ENCODE measurements at places on chromosomes 3 and 15.

DNA sequence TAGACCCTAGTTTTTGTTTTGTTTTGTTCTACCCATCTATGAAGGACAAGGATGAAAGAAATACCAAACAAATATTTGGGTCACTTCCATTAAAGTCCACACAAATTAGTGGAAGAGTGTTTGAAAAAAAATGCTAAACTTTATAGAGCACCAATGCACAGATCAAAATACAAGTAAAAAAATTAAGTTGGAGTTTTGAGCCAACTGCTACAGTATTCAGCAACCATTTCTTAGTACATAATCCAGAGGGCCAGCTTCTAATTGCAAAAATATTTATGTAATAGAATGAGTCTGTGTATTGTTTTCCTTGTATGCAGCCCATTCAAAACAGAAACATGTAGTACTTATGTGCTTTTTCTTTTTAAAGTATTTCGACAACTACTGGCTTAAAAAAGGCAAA lies 121.1 kb downstream of the CBLB start:
- no peak for DNase-seq

DNA sequence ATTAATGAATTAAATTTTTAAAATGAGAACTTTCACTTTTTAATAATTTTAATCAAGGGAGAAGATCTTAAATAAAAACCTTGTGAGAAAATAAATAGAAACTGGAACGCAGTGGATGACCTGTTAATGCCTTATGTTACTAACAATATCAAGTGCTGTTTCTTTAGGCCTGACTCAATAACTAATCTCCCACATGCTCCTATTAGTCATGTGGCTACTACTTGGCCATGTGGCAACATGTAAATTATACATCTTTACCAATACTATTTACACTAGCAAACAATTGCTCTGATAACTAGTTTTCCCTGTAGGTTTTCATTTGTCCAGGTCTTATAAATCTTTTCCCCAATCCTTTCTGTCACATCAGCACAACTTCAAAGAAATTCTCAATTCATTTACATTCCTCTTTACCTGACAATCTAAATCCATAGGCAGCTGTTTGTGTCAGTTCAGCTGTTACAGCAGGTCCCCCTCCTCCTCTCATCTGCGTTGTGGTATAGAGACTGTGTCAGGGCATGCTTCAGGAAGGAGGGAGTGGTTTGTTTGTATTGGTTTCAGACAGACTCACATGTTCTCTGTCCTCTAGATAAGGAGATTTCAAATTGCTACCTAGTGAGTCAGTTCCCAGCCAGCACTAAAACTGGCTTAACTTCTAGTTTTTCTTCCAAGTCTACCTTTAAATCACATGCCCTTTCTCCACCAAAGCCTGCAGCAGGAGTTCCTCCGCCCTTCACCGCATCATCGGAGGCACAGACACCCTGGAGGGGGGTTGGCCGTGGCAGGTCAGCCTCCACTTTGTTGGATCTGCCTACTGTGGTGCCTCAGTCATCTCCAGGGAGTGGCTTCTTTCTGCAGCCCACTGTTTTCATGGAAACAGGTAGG lies 11.3 kb upstream of the C3orf52 start:
- DNase-seq, result peak; percentile 87

DNA sequence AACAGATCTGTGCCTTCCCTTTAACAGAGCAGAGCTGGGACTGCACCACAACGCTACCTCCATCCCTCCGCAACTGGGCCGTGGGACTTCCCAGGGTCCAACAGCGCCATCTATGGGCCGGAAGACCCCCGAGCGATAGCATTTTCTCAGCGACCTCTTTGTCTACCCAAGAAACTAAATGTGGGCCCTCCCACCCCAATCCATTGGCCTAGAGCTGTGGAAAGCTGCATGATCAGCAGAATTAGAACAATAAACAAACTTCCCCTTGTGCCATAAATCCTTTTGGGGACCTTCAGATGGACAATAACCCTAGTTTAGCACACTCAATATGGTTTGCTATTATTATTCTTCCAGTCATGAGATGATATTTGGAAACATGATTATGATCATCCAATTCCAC lies 74.8 kb upstream of the NTRK3 start:
- DNase-seq, result no peak

DNA sequence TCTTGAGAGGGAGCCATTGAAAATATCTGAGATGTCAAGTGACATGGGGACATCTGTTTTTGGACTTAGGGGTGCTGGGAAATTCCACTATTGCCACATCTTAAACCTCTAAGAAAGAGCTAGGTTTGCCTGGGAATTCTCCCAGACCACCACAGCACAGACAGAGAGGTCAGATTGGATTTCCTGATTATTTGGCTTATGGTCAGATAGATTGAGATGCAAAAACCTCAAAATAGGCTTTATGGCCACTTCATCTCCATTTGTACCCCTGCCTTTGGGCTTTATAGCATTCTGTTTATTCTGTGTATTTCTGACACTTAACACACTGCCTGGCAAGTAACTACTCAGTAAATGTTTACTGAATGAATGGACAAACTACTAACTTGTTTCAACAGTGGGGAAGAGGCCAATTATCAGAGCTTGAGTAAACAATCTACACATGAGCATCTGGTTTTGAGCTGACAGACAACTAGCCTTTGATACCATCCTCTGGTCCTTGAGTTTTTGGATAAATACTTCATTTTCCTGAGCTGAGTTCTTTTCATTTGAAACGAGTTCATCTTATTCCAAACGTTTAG lies 81.8 kb downstream of the TP63 start:
- DNase-seq, result peak; percentile 28

GRCh38 chr15:64753480-64754185 lies 21.8 kb downstream of the RBPMS2 start:
- no peak for DNase-seq

DNA sequence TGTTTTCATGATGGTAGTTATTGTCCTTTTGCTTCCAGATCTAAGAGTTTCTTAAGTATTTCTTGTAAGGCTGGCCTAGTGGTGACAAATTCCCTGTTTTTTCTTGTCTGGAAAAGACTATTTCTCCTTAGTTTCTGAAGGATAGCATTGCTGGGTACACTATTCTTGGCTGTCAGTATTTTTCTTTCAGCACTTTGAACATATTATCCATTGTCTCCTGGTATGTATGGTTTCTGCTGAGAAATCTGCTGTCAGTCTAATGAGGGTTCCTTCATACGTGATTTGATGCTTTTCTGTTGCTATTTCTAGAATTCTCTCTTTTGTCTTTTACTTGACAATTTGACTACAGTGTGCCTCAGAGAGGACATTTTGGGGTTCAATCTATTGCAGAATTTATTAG lies 134.3 kb downstream of the CGGBP1 start:
- no peak for DNase-seq

All from stomach (tissue), 19 donors.